ENCODE measurements at places on chromosomes 1 and 21.

GRCh38 chr1:46749921-46750404, 31.0 kb upstream of the EFCAB14 start:
- no peak for DNase-seq

DNA sequence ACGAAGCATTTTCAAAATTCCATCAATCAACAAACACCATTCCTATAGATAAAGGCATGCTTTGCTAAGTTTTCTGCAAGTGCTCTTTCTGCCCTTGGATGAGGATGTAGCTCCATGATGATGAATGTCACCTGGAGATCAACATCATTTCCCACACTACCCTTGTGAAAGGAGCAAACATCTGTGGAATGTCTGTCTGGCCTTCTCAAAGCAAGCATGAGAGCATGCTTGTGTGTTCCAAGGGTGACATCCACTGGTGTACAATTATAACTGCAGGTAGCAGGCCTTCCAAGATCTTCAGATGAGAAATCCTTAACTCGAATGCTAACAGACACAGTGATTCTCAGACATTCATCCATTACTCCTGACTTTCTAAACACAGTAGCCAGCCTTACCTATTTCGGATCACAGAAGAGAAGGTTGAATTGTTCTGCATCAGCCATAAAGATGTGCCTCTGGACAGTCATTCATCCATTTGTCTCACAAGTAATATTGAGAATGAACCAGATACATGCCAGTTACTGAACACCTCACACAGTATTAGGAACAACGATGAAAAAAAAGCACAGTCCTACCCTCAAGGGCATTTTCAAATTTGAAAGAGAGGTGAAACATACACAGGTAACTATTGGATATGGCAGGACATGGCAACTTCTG, 162.4 kb downstream of the TPR start:
- peak; percentile 6 for DNase-seq

DNA sequence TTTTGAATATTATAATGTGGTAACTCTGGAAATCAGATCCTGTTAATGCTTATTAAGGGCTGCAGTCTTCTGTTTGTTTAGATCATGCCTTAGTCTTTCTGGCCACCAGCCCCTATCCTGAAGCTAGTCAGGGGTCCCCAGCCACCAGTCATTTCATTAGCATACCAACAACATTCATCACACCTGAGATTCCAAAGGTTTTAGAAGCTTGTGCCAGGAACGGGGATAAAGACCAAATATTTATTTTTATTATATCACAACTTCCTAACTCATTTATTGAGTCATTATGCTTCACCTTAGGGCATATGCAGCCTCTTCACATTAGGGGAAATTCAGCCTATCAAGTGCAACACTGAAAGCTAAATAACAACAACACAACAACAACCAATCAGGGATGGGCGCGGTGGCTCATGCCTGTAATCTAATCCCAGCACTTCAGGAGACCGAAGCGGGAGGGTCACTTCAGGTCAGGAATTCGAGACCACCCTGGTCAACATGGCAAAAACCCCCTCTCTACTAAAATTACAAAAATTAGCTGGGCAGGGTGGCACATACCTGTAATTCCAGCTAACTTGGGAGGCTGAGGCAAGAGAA, 2.9 kb upstream of the PSEN2 start:
- no peak for DNase-seq

- no peak for DNase-seq
Observed at GRCh38 chr1:116334868-116335635, 38.0 kb upstream of the ATP1A1 start.

- no peak for DNase-seq
Observed at GRCh38 chr1:143661418-143662101, 310.2 kb downstream of the FAM72C start.

DNA sequence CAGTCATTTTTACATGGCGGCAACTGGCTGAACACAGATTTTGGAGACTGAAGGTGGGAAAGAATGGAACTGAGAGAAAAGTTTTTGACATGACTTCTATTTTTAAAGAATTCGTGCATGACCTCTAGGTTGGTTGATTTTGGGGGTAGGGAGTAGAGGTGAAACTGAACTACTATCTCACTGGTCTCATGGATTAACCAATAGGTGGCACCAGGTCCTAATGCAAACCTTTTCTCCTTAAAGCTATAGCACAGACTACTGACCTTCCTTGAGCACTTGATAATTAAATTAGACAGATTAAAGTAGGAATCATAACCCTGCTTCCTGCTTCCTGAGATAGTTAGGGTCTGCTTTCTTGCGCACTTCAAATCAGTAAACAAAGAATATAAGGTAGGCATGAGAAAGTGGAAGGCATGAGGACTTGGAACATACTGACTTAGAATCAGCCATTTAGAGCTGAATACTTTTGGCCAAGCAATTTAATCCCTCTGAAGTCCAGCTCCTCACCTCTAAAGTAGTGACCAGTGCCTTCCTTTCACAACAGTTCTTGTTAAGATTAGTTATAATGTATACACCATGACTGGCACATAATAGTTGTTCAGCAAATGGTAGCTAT, 206.0 kb downstream of the CENPF start:
- DNase-seq = no peak

GRCh38 chr21:14687268-14687625, 141.1 kb upstream of the SAMSN1 start:
- no peak for DNase-seq

DNA sequence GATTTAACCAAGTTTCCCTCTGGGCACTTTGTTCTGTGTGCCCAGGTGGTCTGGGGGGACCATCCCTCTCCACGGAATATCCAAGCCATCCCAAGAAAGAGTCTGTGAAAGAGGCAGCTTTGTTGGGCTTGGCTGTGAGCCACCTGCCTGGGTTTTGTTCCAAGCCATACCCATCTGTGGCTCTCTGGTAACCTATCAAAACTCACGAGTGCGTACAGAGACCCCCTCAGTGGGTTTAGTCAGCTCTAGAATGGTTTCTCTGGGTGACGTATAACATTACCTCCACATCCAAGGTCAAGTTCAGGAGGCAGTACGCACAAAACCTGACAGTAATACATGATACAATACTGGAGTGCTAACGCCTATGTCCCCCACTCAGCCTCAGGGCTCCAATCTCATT, 54.2 kb downstream of the DNTTIP2 start:
- DNase-seq = no peak

GRCh38 chr1:232686346-232686745, 56.4 kb upstream of the SIPA1L2 start:
- DNase-seq = no peak

- no peak for DNase-seq
Observed at GRCh38 chr1:176244851-176245250, 37.8 kb upstream of the COP1 start.

- DNase-seq = peak; percentile 75
Observed at GRCh38 chr1:156608036-156608674, 6.9 kb upstream of the GPATCH4 start.
